Psoas muscle (tissue), 8 donors: ENCODE measurements at places on chromosomes 3 and 15.
A peak's percentile ranks its signal among the peaks of the same experiment; 100 is the strongest.

- no peaks in the 10 kb centered on the region for H3K27me3 ChIP-seq
- no peaks in the 10 kb centered on the region for H3K4me1 ChIP-seq
- H3K27ac ChIP-seq, result no peak overlapping the region
- peaks cover 26% of the 10 kb centered on the region for H3K36me3 ChIP-seq
These were observed 14.0 kb upstream of the EMC3 start for GRCh38 chr3:10000686-10001085.

DNA sequence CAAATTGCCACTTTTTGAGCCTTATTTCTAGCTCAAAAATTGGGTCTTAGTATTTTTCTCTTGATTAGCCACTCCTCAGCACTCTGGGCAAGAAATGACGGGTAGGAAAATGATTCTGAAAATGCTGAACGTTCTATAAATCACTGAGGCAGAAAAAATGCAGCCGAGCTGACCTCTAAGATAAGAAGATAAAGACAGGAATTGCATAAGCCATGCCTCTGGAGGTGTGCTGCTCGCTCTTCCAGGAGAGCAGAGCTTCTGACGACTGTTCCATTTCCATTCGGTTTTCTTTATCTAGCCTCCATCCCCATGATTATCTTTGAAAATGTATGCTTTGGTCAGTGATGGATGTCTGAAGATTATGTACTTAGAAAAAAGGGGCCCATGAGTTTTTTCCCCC is 558.8 kb upstream of the ADAMTS9 start:
- no peaks in the 10 kb centered on the region for H3K4me1 ChIP-seq
- H3K27ac ChIP-seq, result no peak overlapping the region

DNA sequence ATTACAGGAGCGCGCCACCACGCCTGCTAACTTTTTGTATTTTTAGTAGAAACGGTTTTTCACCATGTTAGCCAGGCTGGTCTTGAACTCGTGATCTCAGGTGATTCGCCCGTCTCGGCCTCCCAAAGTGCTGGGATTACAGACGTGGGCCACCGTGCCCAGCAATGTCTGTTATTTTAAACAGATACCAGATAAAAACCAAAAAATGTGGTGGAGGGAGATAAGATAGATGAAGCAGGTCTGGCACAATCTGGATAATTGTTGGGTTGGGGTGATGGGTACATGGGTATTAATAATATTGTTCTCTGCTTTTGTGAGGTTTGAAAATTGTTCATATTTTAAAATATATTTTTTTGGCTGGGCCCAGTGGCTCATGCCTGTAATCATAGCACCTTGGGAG is 4.7 kb downstream of the RNF111 start:
- H3K36me3 ChIP-seq, result peaks cover 4% of the 10 kb centered on the region
- no peak overlapping the region for H3K27ac ChIP-seq
- H3K27me3 ChIP-seq, result no peaks in the 10 kb centered on the region
- DNase-seq, result no peak
- H3K4me1 ChIP-seq, result peaks cover 40% of the 10 kb centered on the region

GRCh38 chr3:60403866-60404265 is 847.4 kb downstream of the FHIT start:
- peaks cover 8% of the 10 kb centered on the region for H3K4me1 ChIP-seq
- H3K4me3 ChIP-seq, result no peak overlapping the region
- H3K27ac ChIP-seq, result no peak overlapping the region
- H3K36me3 ChIP-seq, result no peaks in the 10 kb centered on the region
- no peak for DNase-seq
- H3K27me3 ChIP-seq, result no peaks in the 10 kb centered on the region

DNA sequence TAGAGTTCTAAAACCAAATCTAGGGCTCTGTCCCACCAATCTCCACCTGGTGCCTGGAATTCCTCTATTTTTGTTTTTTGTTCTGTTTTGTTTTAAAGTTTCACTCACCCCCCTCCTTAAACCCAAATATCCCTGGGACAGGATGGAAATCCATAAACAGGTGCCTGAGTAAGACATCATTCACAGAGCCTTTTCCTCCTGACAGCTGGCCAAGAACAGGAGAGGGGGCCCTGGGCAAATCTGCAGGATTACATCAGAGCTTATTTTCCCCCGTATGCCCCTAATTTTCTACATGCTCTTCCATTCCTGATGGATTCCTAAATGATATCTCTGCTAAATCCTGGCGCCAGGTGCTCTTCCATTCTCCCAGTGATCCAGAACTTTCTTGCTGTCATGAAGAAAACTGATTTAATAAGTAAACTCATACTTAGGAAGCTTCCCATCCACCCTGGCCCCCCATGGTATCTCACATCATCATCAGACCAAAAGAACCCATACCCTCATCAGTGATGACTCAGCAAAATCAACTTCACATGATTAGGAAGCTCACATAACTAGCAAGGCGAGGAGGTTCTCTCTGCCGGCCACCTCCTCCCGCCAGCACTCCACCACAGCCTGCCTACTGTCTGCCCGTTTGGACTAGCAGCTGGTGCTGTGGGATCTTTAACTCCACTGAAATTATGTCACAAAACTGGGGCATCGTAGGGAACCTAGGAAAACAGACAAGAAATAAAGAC is 61.0 kb downstream of the LIPC start:
- H3K4me3 ChIP-seq, result no peak overlapping the region
- DNase-seq, result no peak
- H3K4me1 ChIP-seq, result peaks cover 9% of the 10 kb centered on the region
- no peaks in the 10 kb centered on the region for H3K27me3 ChIP-seq

DNA sequence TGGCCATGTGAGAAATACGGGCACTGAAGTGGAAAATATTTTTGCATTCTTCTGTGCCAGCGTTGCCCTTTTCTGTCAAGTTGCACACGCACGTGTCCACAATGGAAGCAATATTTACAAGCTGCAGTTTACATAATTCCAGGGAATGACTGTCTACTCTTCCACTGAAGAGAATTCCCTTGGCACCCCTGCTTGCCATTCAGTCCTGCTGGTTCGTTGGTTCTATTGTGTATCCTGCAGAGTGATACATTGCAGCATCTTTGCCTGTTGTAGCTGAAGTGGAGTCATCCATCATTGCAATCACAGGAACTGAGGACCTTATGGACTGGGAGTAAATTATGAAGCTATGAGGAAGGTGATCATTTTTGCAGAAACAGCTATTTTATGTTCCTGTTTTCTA is 759.4 kb downstream of the ROBO2 start:
- H3K4me3 ChIP-seq, result no peak overlapping the region
- no peak for DNase-seq
- H3K27ac ChIP-seq, result no peak overlapping the region
- H3K36me3 ChIP-seq, result no peaks in the 10 kb centered on the region

GRCh38 chr15:67077641-67078215 is 12.3 kb downstream of the SMAD3 start:
- no peak for DNase-seq
- peaks cover 91% of the 10 kb centered on the region for H3K4me1 ChIP-seq
- no peaks in the 10 kb centered on the region for H3K36me3 ChIP-seq
- H3K27ac ChIP-seq, result peak overlapping the region; percentile 84
- peak overlapping the region; percentile 4 for H3K4me3 ChIP-seq

DNA sequence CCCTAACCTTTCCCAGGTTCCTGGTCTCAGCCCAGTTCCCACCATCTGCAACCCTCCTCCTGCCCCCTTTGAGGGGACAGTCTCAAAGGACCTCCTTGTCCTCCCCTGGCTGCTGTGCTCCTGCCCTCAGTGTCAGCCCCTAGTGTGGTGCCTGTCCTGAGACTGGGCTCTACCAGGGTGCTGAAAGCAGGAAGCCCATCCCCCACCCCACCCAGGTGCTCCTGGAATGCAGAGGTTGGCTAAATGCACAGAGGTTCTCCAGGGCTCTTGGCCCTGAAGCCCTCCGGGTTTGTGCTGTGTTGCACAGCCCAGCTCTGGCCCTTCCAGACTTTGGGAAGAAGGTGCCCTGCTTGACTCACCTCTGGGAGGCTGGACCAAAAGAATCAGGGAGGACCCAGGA is 21.8 kb downstream of the C3orf18 start:
- no peaks in the 10 kb centered on the region for H3K27me3 ChIP-seq
- H3K36me3 ChIP-seq, result no peaks in the 10 kb centered on the region
- no peaks in the 10 kb centered on the region for H3K4me1 ChIP-seq
- H3K27ac ChIP-seq, result no peak overlapping the region
- DNase-seq, result no peak

- no peaks in the 10 kb centered on the region for H3K36me3 ChIP-seq
- H3K27me3 ChIP-seq, result no peaks in the 10 kb centered on the region
- no peak for DNase-seq
- H3K4me3 ChIP-seq, result no peak overlapping the region
- peaks cover 21% of the 10 kb centered on the region for H3K4me1 ChIP-seq
These were observed 465.8 kb downstream of the FOXP1 start for GRCh38 chr3:71117572-71118247.

- peaks cover 54% of the 10 kb centered on the region for H3K4me1 ChIP-seq
- H3K27me3 ChIP-seq, result no peaks in the 10 kb centered on the region
- peak overlapping the region; percentile 20 for H3K4me3 ChIP-seq
- peak; percentile 91 for DNase-seq
- H3K36me3 ChIP-seq, result no peaks in the 10 kb centered on the region
These were observed 79.0 kb downstream of the IGF1R start for GRCh38 chr15:98727115-98728040.

DNA sequence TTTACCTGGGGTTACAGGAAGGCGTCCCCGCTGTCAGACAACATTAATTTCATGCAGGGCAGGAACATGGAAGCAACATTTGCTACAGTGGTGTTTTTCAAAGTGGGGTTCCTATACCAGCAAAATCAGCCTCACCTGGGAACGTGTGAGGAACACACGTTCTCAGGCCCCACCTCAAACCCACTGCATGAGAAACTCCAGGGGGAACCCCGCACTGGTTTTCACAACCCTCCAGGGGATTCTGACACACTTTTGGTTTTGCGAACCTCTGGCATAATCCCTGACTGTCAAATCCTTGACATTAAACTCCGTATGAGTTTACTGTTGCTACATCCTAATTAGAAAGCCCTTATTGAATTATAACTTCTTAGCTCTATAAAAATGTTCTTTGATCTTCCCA is 127.7 kb downstream of the LRRK1 start:
- no peak overlapping the region for H3K4me3 ChIP-seq
- no peak for DNase-seq
- H3K4me1 ChIP-seq, result no peaks in the 10 kb centered on the region
- H3K27ac ChIP-seq, result no peak overlapping the region

- no peaks in the 10 kb centered on the region for H3K4me1 ChIP-seq
- no peaks in the 10 kb centered on the region for H3K27me3 ChIP-seq
- no peak overlapping the region for H3K27ac ChIP-seq
- no peak for DNase-seq
- no peaks in the 10 kb centered on the region for H3K36me3 ChIP-seq
- H3K4me3 ChIP-seq, result no peak overlapping the region
These were observed 78.0 kb upstream of the SLC25A36 start for GRCh38 chr3:140863580-140864009.

DNA sequence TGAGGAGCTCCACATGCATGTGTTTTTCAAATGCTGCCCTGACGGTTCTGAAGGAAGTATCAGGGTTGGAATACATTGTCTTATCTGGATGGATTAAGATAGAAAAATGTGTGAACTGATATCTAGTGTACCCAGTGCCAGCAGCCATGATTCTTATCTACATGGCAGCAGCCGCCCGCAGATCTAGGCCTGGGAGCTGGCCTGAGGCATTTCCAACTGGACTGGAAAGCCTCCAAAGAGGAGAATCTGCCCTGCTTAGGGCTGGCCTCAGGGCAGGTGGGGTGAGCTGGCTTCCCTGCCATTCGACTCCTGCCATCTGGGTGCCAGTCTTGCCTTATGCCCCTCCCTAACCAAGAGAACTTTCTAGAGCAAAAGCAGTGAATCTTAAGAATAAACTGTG is 125.8 kb downstream of the SSR3 start:
- H3K36me3 ChIP-seq, result no peaks in the 10 kb centered on the region
- H3K27ac ChIP-seq, result no peak overlapping the region
- H3K27me3 ChIP-seq, result no peaks in the 10 kb centered on the region
- DNase-seq, result no peak
- H3K4me3 ChIP-seq, result no peak overlapping the region

DNA sequence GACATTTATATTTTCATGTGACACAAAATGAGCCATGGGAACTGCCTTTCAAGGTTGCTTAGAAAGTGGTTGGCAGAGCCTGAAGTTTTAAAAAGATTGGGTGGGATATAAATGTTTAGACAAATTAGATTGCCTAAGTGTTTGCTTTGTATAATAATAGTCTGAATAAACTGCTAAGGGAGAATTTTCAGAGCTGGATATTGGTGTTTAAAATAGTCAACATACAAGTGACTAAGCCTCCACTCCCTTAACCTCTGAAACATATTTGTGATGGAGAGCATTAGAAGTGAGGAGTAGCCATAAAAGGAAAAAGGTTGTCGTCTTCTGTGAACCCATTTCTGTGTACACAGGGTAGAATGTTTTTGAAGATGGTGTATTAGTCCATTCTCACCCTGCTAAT is 201.6 kb downstream of the THSD4 start:
- no peak overlapping the region for H3K27ac ChIP-seq
- no peaks in the 10 kb centered on the region for H3K4me1 ChIP-seq
- no peaks in the 10 kb centered on the region for H3K36me3 ChIP-seq
- no peak for DNase-seq

DNA sequence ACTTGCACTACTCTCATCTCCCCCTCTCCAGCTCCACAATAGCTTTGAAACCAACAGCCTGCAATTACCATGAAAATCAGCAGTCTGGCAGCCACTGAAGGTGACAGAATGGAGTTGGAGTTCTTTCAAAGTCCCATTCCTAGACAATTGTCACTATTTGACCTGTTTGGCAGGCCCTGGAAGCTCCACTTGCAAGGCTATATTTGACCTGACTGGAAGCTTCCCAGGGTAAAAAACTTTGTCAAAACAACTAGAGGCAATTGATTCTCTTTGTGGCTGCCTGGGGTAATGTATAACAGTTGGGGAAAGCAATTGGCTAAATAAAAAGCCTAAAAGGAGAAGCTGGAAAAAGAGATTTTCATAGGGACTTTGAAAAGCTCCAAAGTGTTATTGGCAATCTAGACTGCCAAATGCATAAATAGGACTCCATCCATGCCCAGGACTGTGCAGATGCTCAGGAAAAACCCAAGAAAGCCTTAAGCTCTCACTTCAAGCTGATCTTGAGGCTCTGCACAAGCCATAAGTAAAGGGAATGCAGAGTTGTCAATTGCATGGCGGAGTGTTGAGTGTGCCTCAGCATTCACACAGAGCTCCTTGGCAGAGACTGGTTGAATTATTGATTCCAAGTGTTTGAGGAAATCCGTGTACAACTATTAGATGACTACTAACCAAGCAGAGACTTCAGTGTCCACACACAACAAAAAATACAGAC is 18.3 kb downstream of the GREM1 start:
- H3K27ac ChIP-seq, result no peak overlapping the region
- H3K36me3 ChIP-seq, result no peaks in the 10 kb centered on the region
- no peaks in the 10 kb centered on the region for H3K4me1 ChIP-seq
- DNase-seq, result no peak
